ENCODE measurements at places on chromosomes 6 and 20. TPM values are rescaled to one million over a fixed set of nuclear protein-coding genes. Genes with fewer than 3 reads are reported as not detected.

Gene NKX2-2
- total RNA-seq: not detected

Gene CLPSL2
- total RNA-seq: not detected

Gene MYO6
- total RNA-seq: 6.8 TPM

Gene NUP43
- 40.5 TPM for total RNA-seq

Gene HCK
- not detected for total RNA-seq

Gene TNF
- total RNA-seq: not detected

Gene PTCRA
- total RNA-seq: not detected

Gene TSBP1
- not detected for total RNA-seq

Gene ZNF311
- 0.36 TPM for total RNA-seq
